ENCODE measurements at places on chromosomes 6 and 20. TPM values are rescaled to one million over a fixed set of nuclear protein-coding genes. Genes with fewer than 3 reads are reported as not detected.

Gene CPXM1
- total RNA-seq, result 0.17 TPM

Gene RSPH4A
- total RNA-seq, result not detected

Gene DEFB124
- not detected for total RNA-seq

Gene SCP2D1
- total RNA-seq, result not detected

Gene IYD
- 0.30 TPM for total RNA-seq

Gene GPLD1
- 0.45 TPM for total RNA-seq

Gene IRAK1BP1
- total RNA-seq, result 8.1 TPM

Gene IL17A
- total RNA-seq, result not detected

GRCh38 chr20:43043887-43044286 lies 145.8 kb downstream of the PTPRT start:
- no peak for DNase-seq

GRCh38 chr6:112956696-112957535 lies 609.8 kb downstream of the RFPL4B start:
- DNase-seq, result peak; percentile 79

- no peak for DNase-seq
These were observed 95.2 kb upstream of the HDGFL1 start for GRCh38 chr6:22473991-22474682.

DNA sequence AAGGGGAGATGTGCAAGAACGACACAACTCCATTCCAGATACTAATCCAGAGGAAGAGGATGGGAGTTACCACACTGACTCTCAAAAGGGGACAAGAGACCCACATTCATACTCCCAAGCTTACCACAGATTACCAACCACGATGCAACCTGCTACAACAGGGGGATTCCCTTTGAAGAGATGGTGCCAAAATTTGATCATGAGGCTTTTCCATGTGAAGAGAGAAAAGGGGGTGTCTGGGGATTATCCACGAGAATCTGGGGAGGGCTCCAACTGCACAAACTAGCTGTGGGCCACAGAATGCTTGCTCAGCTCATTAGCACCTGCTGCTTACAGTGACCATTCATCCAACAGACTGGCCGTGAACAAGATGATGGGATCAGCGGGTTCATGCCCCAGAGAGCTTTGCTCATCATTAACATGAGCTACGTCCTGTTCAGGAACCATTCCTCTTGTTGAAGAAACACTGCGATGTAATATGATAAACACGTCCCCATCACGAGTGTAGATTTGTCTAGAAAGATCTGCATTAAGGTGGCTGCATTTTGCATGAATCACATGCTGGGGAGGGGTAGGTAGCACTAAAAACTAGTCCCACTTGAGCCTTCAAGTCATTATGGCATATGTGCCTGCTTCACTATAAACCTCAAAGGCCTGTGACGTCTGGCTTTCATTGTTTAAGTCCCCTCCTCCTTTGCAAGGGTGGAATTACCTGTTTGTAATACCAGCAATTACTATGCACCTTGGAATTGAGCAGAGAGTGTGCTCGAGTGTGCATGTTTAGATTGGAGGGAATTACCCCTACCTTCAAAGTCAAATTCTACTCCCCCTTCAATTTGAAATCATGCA lies 4.0 kb downstream of the PLAGL2 start:
- peak; percentile 41 for DNase-seq

DNA sequence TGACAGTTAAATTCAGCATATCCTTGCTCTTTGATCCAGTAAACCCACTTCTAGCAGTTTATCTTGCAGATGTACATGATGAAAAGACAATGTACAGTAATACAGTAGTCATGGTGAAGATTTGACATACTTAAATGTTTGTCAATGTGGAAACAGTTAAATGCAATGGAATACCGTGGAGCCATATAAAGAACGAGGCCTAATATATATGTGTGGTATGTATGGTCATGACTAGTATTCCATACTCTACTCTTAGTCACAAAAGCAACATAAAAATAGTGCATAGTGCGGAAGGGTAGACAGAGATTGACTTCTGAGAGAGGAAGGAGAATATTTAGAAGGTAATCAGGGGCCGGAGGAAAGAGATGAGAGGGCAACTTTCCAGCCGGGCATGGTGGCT lies 70.7 kb upstream of the ARMC2 start:
- no peak for DNase-seq

GRCh38 chr6:125746019-125746414 lies 3.4 kb upstream of the HEY2 start:
- DNase-seq, result no peak

- DNase-seq, result peak; percentile 81
These were observed at the start of gene GNL1 for GRCh38 chr6:30556066-30556905. GNL1 (minus strand) TSS chr6:30556489; CDS start chr6:30556203, 286 bp downstream.

- DNase-seq, result no peak
These were observed 112.2 kb upstream of the GRIK2 start for GRCh38 chr6:101281266-101281665.

- no peak for DNase-seq
These were observed 17.8 kb upstream of the FKBP5 start for GRCh38 chr6:35706468-35706867.

GRCh38 chr6:31767096-31767645 lies 4.7 kb downstream of the SAPCD1 start:
- DNase-seq, result no peak

DNA sequence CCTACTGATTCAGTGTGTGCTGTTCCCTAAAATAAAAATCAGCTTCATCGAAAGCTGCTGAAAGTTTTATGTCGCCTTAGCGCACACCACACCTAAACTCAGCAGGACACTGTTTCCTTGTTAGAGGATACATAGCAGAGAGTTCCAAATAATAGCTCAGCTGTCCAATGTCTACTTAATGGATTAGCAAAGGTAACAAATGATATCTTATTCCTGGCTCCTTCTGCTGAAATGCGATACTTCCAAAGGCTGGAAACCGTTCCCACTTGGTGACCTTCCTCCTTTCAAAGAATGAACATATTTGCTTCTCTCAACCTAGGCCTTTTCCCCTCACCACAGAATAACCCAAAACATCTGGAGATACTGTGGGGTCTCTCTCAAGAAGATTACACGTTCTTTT lies 189.5 kb upstream of the GMDS start:
- DNase-seq, result no peak

DNA sequence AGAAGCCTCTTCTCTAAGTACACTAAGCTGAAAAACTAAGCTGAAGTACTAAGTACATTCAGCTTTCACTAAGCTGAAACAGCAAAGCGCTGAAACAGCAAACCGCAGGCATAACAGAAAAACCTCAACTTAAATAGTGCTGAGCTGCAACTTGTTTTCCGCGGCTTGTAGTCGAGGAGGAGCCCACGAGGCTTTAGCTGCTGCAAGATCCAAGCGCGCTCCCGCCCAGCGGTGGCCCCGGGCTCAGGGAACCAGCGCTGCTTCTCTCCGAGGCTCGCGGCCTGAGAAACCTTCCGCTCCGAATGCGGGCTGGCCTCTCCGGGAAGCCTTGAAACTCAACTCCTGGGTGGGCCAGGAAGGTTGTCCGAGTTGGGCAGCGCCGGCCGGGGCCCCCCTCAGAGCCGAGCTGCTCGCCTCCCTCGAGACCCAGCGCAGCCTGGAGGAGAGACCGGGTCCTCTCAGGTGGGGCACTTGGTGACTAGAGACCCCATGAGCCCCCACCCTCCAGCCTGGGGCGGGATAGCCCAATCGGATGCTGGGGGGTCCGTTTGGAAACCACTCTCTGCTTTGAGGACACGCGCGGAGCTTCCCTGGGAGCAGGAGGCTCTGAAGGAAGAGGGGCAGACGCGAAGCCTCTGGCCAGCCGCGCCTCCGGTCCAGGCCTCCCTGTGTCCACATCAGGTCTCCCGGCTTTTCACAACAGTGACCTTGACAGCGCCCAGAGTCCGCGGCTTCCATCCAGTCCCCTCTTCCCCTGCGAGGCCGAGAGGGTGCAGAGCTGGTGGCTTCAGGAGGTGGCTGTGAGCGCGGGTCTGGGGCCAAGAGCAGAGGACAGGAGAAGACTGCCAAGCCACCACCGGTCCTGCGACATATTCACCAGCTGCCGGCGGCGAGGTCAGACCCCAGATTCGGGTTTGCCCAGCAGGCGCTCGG lies 38.1 kb upstream of the HLA-E start:
- DNase-seq, result peak; percentile 71

- DNase-seq, result no peak
These were observed 180.5 kb upstream of the PMEPA1 start for GRCh38 chr20:57890202-57890800.

DNA sequence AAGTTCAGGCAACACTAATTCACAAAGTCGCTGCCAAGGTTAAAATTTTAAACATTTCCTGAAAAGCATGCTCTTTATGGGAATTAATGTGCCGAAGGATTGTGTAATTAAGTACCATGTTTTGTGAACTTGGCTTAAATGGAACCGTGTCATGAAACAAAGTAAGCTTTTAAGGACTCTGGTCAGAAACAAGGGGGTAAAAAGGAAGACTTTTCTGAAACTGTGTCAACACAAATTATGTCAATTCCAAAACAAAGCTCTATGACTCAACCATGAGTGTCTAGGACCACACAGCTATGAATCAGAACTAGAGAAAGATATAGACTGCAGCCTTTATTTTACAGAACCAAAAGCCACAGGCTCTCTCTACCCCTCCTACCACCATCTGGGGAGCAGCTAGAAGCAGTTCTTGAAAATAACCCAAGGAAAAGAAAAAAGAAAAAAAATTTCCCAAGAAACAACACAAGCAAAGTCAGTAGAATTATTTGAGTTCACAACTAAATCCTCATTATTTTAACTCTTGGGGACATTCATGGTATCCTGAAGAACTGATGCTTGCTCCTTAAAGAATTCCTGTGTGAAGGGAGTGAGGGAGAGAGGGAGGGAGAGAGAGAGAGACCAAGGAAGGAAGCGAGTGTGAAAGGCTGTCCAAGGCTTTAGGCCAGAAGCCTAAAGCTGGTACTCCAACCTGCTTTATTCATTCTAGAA lies 81.9 kb downstream of the ZMYND8 start:
- DNase-seq, result peak; percentile 98

DNA sequence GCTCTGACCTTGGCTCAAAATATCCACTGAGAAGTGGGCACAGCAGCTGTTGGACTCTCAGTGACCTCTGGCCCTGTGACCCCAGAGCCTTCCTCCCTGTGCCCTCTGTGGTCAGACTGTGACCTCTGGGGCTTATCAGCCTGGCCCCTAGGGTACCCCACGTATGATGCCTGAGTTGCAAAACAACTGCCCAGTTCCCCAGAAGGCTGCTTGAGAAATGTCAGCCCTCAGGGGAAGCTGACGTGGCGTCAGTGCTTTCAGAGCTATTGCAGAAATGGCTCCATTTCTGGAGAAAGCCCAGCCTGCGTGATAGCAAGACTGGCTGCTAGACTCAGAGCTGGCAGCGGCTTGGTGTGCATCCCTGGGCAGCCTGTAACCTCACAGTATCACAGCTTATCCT lies 31.5 kb upstream of the TGM2 start:
- DNase-seq, result no peak

DNA sequence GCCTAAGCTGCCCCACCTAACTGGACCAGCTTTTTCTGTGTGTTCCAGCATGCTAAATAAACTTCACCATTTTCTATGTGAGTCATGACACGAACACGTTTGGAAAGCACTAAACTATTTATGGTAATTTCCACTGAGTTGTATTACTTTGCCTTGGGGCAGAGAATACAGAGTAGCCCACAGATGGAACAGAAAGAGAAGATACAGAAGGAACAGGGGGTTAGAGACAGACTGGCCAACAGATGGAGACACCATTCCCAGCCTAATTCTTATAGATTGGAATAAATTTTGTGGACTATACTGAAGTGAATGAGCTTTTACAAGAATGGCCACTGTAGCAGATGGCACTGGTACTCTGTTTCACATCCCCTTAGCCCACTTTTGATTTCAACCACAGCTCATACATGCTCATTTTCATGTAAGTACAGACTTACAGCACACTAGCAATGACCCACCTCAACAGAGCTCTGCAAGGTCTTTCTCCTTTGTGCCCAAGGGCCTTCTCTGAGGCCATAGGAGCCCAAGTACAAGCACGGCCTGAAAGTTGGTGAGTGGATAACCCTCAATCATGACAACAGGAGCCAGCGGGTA lies 13.1 kb upstream of the NT5DC1 start:
- DNase-seq, result peak; percentile 87

DNA sequence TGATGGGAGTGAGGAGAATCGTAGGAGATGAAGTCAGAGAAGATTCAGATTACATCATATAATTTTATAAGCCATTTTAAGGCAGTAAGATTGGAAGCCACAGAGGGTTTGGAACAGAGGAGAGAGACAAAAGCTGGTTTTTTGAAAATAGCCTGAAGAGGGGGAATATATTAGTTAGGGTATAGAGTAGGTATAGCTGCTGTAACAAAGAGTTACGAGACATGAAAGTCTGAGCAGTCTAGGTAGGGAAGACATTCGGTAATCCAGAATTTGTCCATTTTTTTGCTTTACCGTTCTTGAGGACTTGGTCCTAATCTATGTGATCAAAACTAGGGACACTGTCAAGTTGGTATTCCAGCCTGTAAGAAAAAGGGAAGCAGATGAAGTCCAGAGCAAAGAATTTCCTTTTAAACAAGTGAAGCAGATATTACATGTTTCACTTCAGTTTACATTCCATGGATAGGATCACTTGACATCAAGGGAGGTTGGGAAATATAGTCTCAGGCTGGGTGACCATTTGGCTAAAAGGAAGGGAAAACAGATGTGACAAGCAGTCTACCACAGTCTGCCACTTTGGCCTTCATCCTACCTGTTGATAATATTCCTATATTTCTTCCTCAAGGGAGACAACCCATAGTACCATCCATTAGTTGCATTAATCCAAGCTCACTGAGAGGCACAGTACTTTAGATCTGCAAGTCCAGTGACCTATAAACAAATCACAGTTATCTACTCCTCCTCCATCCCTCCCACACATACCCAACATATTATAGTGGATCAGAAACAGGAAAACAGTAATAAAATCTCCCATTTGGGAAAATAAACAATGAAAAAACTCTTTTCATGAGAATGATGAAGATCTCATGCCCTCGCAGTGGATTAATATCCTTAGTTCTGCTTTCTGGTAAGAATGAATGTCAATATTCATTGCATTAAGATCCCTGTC lies 10.2 kb downstream of the FAM135A start:
- no peak for DNase-seq

- peak; percentile 51 for DNase-seq
These were observed 8.2 kb downstream of the CYB5R4 start for GRCh38 chr6:83867527-83868161.

GRCh38 chr6:128932061-128932460 lies 49.1 kb downstream of the LAMA2 start:
- DNase-seq, result peak; percentile 86

GRCh38 chr6:129981598-129981997 lies 36.8 kb upstream of the L3MBTL3 start:
- peak; percentile 16 for DNase-seq

GRCh38 chr6:168546151-168546550 lies 105.2 kb downstream of the SMOC2 start:
- DNase-seq, result no peak

DNA sequence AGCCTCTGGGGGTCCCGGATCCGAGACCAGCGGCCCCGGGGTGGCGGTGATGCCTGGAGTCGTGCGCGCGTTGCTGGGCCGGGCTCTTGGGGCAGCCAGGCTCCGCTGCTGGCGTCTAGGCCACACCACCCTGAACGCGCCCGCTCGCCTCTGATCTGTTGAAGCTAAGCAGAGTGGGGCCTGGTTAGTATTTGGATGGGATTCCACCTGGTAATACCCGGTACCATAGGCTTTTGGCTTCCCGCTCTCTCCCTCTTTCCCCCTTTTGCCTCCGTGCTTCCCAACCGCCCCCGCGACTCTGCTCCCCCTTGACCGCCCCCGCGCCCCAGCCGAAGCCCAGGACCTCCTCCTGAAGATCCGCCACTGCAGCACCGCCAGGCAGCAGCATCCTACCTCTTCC lies 1383.5 kb upstream of the DEFB115 start:
- DNase-seq, result no peak

Data from renal cortical epithelial cell (primary cell).